NCI-H69 (cell line): ENCODE measurements at places on chromosomes 12 and 14.

- no peak for DNase-seq
Measured at GRCh38 chr12:104707794-104708558, 250.1 kb downstream of the SLC41A2 start.

GRCh38 chr12:3274664-3275063 lies 197.5 kb downstream of the TSPAN9 start:
- DNase-seq = no peak

DNA sequence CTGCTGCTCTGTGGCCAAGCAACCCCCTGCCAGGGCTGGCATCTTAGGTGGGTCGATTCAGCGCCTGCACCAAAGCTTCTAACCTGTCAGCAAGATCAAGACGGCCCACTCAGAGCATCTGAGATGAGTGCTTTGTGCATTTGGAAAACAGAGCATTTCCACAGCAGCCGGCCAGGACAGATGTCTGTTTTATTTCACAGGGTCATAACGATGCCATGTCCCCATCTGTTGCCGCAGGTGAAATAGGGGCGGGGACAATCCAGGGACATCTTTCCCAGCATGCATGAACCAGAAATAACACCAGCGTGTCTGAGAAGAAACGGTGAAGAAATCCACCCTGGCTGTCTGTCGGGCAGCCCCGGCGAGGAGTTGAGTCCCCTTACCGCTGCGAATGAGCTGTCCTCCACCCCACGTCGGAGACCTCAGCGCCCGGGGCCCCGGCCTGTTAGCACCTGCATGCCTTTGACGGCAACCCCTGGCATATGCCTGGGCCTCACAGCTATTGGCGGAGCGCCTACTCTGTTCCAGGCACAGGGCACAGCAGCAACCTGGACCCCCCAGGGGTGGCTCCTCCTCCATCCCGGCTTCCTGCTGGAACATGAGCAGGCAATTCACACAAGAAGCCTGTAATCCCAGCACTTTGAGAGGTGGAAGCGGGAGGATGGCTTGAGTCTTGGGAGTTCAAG lies 30.6 kb upstream of the ULK1 start:
- DNase-seq = peak; percentile 54

DNA sequence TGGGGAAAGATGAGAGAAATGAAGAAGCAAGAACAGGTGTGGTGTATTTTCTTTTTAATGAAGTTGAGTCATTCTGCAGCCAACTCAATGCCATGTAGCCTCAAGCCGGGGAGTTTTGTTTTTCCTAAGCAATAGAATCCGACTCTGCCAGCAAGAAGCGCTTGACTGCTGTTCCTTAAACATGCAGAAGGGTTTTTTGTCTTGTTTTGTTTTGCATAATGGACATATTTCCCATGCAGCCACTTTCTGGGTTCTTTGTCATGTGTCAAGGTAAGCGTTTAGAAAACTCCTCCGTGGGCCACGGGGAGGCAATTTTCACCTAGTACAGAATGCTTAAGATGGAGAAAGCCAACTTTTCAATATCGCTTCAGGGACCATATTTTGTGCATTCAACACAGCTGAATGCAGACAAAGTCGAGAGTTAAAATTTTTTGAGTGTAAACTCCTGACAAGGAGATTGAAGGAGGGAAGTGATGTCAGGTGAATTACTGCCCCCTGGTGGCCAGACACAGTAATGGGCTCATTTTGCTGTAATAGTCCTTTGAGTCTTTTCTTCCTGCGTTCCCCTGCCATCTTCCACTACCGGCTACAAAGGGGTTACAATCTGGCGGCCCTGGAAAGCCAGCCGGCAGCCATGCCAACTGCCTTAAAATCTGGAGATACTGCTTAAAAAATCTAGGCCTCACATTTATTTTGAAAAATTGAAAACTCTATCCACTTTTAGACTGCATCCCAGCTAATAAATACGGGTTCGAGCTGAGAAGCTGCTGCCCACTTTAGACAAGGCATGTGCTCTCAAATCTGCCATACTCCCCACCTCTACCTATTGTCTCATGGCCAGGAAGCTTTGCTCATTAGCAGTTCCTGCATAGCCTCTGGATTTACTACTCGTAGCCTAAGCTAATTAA lies 3.2 kb upstream of the FICD start:
- DNase-seq = peak; percentile 76

GRCh38 chr12:10130042-10130441 lies at the start of gene CLEC7A:
Gene CLEC7A (minus strand): TSS chr12:10130199. CDS start chr12:10130082, 117 bp downstream.
- no peak for DNase-seq

GRCh38 chr12:79347866-79348265 lies 342.9 kb downstream of the PAWR start:
- no peak for DNase-seq

DNA sequence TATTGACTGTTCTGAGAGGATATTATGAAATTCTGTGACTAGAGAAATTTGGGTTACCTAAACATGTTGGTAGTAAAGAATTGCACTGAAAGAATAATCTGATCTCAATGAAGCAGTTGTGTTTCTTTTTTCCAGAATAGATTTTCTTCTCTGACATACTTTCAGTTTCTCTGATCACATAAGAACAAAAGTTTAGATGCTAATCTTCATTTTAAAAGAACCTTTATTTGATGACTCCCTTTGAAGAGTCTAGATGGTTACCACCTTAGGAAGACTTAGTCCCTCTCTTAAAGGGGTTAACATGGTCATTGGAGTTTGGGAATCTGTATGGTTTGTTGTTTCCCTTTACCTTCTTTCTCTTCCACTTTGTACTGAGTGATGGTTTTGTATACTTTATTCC lies 58.6 kb downstream of the MON2 start:
- DNase-seq = no peak

GRCh38 chr12:128571906-128572810 lies 251.6 kb downstream of the SLC15A4 start:
- DNase-seq = no peak

- no peak for DNase-seq
Measured at GRCh38 chr12:72281126-72281525, 9.0 kb downstream of the TRHDE start.

GRCh38 chr14:64442300-64442988 lies 22.9 kb upstream of the AKAP5 start:
- no peak for DNase-seq

DNA sequence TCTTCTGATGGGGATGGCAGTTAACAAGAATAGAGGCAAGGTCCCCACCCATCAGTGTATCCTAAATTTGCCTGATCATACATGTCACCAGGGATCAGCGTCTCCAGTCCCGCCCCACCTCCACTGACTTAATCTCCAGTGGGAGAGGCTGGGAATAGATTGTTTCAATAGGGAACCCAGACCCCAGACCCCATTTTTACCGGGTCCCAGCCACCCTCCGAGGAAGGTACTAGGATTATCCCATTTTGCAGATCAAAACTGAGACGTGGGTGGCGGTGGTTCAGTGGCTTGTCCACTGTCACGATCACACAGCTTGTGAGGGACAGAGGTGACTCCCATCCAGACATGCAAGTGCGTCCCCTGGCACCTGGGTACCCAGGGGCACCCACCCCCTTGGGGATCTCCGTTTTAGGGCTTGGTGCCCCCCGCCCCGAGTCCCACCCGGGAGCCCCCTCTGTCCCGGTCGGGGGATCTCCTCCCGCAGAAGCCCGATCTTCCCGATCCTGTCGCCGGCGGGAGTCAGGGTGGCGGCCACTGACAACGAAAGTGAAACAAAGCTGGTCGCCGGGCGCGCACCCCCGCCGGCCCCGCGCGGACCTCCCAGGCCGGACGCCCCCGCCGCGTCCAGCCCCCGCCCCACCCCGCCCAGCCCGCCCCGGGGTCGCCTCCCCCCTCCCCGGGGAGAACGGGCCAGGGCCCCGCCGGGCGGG lies 523 bp downstream of the WSB2 start:
- peak; percentile 79 for DNase-seq

GRCh38 chr12:4280351-4281163 lies 7.0 kb downstream of the CCND2 start:
- DNase-seq = no peak

DNA sequence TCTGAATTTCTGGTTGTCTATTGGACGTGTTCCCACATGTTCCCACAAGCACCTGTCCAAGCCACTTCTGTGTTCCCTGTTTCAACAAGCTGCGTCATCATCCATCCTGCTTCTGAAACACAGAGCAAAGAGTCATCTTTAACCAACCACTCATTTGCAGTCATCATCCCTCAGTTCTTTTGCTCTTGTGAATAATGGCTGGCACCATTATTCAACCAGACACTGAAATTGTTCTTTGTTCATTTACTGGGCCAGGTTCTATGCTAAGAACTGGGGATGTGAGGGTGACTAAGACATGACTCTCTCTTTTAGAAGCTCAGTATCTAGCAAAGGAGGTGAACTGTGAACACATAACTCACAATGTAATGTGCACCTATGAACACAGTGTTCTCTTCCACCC lies 40.7 kb upstream of the ANO4 start:
- DNase-seq = no peak

GRCh38 chr14:46036099-46036498 lies 615.5 kb downstream of the RPL10L start:
- no peak for DNase-seq

DNA sequence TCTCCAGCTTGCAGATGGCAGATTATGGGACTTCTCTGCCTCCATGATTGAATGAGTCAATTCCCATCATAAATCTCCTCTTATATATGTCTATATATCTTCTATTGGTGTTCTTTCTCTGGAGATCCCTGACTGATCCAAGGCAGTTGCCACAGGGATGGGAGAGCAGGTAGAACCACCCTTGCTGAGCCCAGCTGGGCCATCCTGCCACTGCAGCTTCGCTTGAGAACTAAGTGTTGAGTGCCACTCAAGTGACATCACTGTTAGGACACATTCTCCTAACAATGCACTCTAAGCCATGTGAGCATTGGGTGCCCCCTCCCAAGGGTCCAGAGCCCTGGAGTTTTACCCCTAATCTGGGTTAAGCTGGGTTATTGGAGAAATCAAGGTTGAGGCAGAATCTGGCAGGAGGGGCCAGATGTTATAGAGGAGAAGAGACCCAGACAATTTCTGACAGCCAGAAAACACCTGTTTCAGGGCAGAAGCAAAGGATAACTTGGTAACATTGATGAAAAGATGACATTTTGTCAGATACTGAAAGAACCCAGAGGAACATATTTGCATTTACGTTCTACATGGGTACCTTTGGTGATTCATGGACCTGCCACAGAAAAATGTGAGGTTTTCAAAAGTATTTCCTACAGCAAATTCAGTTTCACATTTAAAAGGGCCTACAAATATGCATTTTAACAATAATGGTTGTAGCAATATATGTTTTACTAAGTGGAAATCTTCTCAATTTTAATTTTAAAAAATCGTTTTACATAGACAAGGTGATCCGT lies 57.2 kb upstream of the MAX start:
- no peak for DNase-seq

DNA sequence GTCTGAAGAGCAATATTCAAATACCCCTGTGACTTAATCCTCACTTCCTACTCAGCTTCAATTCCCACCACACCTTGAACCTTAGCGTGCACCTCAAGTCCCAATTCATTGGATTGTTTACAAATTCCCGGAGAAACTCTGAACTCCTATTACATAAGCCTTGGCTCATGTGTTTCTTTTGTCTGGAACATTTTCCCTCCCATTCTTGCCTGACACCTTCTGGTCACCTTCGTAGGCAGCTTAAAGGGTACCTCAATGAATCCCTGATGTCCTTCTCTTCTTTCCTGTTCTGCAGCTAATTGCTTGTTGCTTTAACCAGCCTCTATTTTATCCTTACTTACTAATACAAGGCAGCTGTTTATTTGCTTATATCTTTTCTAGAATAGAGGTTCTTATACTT lies 85.0 kb upstream of the SEL1L start:
- DNase-seq = peak; percentile 14

DNA sequence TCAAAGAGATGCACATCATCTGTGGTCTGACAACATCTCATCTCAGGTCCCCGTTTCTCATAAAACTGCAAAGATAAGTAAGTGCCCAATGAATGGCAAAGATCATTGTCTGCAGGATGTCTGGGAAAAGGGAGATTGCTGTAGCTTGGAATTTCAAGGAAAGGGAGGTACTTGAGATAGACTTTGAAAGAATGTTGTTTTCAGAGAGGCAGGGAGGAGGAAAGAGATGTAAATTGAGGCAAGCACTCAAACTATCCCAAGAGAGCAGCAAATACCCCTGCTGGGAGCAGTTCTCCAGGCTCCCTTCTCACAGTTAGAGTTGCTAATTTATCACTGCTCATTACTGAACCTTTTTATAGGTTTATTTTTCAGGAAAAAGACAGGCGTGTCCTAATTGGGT lies 107.1 kb downstream of the MYRFL start:
- no peak for DNase-seq

- DNase-seq = no peak
Measured at GRCh38 chr12:60176891-60177290, 581.1 kb downstream of the SLC16A7 start.

DNA sequence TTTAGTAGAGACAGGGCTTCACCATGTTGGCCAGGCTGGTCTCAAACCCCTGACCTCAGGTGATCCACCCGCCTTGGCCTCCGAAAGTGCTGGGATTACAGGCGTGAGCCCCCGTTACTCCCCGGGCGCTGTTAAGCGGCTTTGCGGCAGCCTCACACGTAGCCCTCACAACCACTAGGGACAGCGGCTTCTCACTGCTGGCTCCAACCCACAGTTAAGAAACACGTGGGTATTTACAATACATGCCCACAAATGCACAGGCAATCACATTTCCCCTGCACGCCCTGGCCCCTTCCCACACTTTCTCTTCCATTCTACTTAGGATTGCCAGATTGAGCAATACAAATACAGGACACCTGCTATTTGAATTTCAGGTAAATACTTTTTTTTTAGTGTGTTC lies 37.0 kb upstream of the EIF5 start:
- DNase-seq = peak; percentile 14

DNA sequence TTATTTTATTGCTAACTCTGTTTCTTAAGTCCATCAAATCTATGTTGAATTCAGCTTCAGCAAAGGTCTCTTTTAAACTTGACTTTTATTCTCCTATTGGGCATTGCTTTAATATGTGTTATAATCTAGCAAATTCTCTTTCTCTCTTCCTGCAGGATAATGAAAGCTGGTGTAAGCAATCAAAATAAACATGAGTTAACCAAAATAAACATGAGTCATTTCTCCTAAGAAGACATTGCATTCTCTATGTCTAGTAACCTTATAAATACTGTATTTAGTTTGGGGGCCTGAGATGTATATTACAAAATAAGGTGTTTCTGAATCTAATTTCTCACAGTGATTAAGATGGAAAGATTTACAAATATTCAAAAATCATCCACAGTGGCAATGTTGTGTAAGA lies 739.1 kb upstream of the ATXN7L3B start:
- DNase-seq = no peak
